Naive thymus-derived CD4-positive, alpha-beta T cell (primary cell): ENCODE measurements at places on chromosomes 12 and 14. TPM values are rescaled to one million over a fixed set of nuclear protein-coding genes. Genes with fewer than 3 reads are reported as not detected.
A peak's percentile ranks its signal among the peaks of the same experiment; 100 is the strongest.

DNA sequence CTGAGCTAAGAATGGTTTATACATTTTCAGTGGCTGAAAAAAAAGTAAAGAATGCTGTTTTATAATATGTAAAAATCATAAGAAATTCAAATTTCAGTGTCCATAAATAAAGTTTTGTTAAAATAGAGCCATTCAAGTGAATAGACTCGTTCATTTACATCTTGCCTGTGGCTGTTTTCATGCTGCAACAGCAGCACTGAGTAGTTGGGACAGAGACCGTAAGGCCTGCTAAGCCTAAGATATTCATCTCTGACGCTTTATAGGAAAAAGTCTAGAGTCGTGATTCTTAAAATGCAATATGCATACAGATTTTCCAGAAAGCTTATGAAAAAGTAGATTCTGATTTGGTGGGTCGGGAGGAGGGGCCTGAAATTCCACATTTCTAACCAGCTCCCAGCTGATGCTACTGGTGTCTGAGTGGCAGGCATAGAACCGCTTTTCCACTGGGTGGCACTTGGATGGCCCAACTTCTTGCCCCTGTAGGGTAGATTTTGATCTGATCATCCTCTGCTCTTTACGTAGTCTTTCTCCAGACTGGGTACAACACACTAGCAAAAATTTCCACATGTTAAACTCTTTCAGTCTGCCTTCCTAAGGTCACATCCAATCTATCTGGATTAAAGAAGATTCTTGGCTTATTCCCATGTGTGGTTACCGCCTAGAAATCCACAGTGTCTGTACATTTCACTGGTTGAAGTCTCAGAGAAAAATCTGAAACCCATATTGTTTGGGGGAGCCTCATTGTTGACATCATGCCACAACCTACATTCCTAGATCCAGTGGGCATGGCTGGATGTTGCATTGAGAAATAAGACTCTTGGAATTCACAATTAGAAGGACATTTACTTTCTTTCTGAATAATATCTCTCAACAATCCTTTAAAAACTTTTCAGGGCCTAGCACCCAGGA is 151.2 kb downstream of the C12orf75 start:
- DNase-seq: no peak

The CPSF2 gene
- polyA plus RNA-seq: 25.5 TPM

DNA sequence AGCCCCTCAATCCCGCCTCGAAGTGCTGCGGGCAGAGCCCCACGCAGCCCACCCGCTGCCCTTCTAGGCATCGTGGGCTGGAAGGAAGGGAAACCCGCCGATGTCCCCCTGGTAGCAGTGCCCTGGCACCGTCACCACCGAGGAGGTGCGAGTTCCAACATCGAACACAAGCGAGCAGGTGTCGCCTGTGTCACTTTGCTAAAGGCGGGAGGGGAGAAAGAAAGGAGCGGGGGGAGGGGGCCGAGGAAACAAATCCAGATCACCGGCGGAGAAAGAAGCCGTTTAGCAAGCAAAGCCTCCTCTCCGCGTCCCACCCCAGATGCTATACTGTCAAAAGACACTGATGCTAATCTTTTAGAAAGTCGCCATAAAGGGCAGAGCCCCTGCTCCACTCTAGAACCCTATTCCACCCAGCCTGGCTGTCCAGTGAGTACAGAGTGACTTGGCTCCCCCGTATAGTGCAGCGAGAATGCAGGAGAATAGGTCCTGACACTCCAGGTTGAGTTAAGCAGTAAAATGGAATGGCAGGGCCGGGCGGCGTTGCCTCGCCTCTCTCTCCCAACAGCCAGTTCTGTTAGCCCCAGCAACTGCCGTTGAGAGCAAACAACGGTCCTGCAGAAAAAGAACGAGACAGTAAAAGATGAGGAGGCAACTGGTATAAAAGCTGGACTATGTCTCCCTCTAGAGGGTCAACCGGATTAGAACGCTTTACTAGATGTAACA is 67.9 kb upstream of the USP15 start:
- peak; percentile 14 for DNase-seq

DNA sequence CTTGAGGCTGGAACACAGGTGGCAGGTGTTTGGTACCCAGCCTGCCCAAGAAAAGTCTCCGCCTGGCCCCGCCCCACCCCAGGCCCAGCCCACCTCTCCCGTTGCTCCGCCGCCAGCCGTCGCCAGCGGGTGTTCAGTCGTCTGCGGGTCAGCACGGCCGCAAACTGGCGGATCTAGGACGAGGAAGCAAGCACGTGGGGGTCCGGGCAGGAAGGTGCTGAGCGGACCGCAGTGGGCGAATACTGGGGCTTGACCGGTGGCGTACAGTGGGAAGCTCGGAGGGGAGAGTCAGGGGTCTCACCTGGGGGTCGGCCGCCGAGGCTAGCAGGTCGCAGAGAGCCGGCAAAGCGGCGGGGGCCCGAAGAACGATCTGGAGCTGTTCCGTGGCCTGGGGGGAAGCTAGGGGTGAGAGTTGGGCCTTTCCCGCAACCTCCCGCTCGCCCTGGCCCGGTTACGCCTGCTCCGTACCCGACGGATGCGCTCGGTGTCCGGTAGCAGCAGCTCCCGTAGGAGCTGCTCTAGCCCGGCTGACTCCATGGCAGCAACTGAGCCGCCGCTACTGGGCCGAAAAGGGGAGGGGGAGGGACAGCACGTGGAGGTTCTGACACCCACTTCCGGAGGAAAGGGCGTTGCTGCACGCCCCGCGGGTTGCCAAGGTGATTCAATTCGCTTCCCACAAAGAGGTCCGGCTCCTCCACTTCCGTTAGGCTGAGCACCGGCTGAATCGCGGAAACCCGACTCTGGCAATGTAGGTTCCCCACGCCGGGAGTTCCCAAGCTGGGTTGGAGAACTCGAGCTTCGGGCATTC is at the start of gene IPO4:
IPO4 (minus strand) TSS at position 566 of the 808 bp plus-strand sequence; CDS start at position 537, 29 bp downstream.
- peak; percentile 90 for DNase-seq

DNA sequence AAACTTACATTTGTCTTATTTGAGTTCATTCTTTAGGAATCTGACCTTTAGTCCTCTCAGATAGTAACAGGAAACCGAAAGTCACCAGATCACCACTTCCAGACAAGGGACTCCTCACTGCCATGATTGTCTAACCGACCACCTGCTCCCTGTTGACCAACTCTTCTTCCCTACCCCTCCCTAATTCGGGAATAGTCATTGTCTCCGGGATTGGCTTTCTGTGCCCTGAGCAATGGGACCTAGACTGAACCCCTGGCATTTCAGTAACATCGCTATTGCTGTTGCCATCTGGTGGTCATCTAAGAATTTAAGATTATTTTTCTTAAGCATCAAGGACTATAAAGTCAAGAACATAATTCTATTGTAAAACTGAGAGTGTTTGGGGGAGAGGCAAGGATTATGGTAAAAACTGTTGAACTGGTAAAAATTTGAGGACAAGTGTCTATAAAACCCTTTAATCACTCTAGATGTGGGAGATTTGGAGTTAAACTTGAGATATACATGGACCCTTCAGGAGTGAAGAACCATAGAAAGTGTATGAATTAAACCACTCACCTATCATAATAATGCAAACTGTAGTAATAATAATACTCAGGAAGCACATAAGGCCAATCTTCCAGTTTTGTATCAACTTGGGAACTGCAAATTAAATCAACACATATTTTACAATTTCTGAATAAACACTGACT is 6.3 kb downstream of the CLEC2A start:
- no peak for DNase-seq

DNA sequence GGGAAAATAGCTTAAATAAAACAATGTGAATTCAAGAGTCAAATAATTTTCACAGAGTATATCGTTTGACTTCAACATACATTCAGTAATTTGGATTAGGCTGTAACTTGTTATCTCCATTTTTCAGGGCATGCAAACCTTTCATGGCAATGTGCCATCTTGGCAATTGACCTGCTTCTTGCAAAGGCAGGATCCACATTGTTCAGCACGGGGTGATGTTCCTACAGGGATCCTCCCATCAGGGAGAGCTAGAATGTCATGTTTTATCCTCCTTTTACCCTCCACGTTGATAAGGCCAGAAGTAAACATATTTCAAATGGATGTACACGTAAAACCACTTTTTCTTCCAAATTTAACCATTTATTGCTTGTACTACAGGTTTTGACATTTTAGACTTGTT is 314.4 kb downstream of the GALC start:
- DNase-seq: no peak

GRCh38 chr12:10067264-10067663 is 31.5 kb downstream of the CLEC1A start:
- DNase-seq: no peak

- no peak for DNase-seq
These were observed 56.9 kb downstream of the SCFD1 start for GRCh38 chr14:30678926-30679431.
